Right hindlimb (tissue), 1 donor: ENCODE measurements at places on chromosomes 12 and 14.
A peak's percentile ranks its signal among the peaks of the same experiment; 100 is the strongest.

DNA sequence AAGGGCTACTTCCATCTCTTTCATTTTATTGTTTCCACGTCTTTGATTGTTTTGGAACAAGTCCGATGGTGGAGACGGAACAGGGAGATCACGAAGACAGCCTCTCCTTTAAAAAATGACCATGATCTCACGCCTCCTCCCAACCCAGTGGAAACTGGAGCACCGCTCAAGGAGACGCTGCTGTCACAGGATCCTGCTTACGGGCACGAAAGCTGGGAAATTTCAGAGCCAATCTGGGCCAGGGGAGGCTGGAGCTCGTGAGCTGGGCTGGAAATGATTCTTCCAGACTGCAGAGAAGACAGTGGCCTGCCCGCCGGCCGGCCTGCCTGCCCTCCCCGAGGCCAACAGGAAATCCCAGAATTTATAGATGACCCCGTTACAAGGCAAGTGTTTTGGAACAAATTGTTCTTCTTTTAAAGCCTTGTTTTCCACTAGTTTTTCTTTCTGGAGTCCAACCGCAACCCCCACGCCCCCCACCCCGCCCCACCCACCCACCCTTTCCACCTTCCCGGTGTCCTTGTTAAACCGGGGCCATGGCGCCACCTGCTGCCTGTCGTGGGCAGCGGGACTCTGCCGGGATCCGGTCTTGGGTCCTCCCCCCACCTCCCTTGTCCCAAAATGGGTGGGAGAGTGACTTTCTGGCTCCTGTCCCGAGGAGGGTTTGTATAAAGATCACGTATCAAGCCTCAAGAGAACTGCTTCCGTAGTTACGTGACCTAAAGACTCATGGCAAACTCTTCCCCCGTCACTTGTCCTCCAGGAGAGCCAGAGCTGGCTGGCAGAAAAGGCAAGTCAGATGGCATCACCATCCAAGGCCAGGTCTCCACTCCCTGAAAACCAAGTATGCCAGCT is 40.3 kb downstream of the MAP1LC3B2 start:
- peak; percentile 93 for DNase-seq

- DNase-seq, result no peak
These were observed 40.9 kb upstream of the ELK3 start for GRCh38 chr12:96153131-96153725.

GRCh38 chr12:106066051-106066705 is 72.6 kb downstream of the NUAK1 start:
- DNase-seq, result no peak

- DNase-seq, result no peak
These were observed 24.6 kb upstream of the BCL7A start for GRCh38 chr12:121996945-121997612.

DNA sequence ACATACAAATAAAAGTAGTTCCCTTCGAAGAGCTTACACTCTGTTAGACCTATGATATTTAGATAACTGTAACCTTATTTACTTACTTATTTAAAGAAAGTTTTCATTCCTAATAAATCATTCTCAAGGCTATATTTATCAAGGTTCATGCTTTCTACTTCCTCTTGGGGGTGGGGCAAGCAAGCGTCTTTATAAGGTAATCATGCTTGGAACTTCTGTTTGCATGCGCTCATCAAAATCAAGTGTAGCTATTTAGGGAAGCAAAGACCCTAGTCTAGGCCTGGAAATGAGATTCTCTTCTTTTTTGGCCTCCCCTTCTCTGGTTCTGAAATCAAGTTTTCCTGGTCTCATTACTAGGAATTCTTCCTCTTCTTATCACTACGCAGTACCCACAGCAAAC is 766 bp downstream of the RERG start:
- DNase-seq, result no peak

DNA sequence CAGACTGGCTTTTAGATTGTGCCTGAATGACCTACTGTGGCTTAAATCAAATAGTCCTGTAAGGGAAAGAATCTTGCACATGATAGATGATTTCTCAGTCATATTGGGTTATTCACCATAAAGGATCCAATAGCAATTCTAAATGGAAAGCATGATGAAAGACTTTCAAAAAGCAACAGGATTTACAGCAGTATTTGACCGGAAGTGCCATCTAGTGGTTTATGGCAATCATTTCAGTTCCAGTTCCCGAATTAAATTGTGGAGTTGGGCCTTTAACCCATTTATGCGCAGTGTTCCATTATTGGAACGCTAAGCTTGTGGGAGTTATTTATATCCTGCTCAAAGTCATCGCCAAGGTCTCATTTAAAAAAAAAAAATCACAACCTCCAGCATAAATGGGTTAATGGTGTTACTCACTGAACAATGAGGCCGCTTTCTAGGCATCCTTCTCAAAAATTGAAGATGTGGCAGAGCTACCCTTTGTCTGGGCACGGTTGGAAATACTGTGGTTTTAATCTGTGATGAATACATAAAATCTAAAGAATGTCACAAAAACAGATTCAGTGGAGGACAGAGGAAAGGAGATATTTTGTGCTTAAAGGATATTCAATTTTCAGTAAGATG is 60.8 kb upstream of the REP15 start:
- DNase-seq, result no peak

GRCh38 chr12:16467272-16467671 is 119.8 kb downstream of the MGST1 start:
- no peak for DNase-seq

GRCh38 chr12:96510306-96510764 is 21.0 kb downstream of the CFAP54 start:
- DNase-seq, result no peak

DNA sequence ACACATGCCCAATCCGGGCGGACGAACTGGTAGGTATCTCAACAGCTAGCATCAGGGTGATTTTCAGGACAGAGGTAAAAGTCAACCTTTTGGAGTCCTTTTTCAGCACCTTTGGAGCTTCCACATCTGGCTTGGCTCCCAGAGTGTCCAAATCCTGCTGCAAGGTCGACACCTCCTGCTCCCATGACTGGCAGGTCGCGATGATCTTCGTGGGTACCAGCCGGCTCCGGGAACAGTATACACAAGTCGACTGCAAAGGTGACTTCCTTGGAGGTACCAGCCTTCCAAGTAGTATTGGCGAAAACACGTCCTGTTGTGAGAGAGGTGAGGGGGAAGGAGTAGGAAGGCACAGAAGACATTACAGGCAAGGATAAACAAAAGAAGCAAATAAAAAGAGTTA is 672.7 kb downstream of the TMEM121 start:
- DNase-seq, result no peak

GRCh38 chr14:20331053-20331613 is 1.9 kb downstream of the CCNB1IP1 start:
- DNase-seq, result no peak

GRCh38 chr12:26810330-26810729 is 22.7 kb downstream of the ITPR2 start:
- DNase-seq, result peak; percentile 75

- DNase-seq, result no peak
These were observed 39.7 kb upstream of the ATF7IP start for GRCh38 chr12:14325716-14326343.

DNA sequence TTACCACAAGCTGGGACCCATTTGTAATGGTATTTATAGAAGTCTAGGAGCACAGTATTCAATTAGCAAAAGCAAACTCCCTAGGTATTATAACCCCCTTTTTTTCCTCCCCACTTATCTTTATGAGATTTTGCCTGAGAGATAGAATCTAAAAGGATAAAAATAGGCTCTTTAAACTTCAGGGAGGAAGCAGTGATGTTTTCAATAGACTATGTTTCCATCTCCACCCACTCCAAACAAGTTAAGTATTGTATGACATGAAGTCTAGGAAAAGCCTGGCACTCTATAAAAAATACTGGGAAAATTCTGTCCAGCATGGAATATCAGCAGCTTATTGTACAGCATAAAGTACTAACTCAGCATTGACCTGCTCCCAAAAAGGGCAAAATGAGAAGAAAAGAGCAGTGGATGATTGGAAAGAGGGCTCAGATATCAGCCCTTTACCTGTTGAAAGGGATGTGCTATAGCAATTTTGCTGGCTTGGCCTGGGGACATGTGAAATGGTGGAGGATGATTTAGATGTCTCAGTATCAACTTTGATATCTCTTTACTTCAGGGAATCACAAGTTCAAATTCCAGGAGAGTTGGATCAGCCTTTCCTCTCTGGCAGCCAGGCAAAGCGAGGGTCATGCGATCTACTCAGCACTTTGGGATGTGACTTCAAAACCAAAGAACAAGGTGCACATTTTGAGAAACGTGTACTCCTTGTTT is 72.4 kb downstream of the IGF1 start:
- no peak for DNase-seq

DNA sequence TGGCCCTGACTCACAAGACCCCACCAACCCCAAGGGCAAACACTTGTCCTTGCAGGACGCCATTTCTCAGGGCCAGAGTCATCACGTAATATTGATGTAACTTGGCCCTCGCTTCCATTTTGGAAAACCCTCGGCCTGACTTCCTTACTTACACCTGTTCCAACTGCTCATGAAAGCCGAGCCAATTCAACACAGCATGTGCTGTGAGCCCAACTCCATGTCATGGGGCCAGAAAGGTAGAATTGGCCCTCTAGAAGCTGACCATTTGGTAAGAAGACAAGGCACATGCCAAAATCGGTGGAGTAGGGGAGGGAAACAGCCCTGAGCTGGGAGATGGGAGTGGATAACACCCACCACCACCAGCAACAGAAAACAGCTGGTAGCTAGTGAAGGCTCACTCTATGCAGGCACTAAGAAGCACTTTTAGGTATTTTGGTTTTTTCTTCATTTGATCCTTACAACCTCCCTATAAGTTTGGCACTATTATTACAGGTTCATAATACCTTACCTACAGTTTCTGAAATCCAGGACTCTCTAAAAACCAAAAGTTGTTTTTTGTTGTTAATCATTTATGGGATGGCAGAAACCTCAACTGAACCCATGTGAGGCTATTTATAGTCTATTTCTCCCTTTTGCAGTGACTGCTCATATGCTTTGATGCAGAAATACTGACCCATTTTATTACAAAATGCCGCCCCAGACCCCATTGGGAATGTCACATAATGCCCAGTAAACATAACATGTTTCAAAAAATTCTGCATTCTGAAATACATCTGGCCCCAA is 6.5 kb downstream of the TTC7B start:
- no peak for DNase-seq

- no peak for DNase-seq
These were observed 286.5 kb downstream of the SOX5 start for GRCh38 chr12:23662966-23663365.

GRCh38 chr14:102235275-102235897 is 69.6 kb downstream of the MOK start:
- peak; percentile 80 for DNase-seq
